ENCODE measurements at places on chromosomes 12 and 14. TPM values are rescaled to one million over a fixed set of nuclear protein-coding genes. Genes with fewer than 3 reads are reported as not detected.
A peak's percentile ranks its signal among the peaks of the same experiment; 100 is the strongest.

GRCh38 chr12:75720812-75721641, 209.6 kb upstream of the KRR1 start:
- peaks cover 59% of the 10 kb centered on the region for H3K4me1 ChIP-seq
- H3K27me3 ChIP-seq, result no peaks in the 10 kb centered on the region
- H3K27ac ChIP-seq, result peak overlapping the region; percentile 73
- H3K4me3 ChIP-seq, result no peak overlapping the region
- no peak for DNase-seq

DNA sequence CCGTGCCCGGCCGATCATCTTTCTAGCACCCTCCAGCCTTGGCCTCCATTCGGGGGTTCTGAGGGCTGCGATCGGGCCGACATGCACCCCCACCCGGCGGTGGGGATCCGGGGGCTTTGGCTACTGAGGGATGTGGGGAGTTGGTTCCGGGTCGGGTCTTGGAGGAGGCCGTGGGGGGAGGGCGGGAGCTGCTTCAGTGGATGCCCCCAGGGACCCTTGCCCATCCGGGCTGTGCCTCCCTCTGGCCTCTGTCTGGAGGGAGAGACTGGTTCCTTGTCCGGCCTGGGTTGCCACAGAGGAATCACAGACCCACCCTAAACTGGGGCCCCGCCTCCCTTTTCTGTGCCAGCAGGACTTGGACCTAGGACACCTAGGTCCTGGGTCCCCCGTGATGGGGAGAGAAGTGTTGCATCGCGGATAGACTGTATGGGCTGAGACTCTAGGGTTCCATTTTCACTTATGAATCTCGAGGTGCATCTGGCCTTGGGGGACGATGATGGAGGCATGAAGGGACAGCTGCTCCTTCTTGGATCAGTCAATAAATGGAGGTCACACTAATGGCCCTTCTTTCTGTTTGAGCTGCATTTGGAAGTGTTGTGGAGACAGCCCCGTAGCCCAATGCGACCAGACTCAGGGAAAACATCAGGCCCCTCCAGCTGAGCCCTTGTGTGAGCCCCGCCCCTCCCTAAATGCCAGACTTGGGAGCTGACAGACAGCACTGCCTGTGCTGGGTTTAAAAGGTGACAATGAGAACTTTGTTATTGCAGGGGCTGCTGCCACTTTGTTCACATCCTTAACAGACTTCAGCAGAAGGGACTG, 577 bp downstream of the DTX3 start:
- H3K4me3 ChIP-seq, result peak overlapping the region; percentile 70
- peak overlapping the region; percentile 96 for H3K27ac ChIP-seq
- H3K27me3 ChIP-seq, result no peaks in the 10 kb centered on the region

DNA sequence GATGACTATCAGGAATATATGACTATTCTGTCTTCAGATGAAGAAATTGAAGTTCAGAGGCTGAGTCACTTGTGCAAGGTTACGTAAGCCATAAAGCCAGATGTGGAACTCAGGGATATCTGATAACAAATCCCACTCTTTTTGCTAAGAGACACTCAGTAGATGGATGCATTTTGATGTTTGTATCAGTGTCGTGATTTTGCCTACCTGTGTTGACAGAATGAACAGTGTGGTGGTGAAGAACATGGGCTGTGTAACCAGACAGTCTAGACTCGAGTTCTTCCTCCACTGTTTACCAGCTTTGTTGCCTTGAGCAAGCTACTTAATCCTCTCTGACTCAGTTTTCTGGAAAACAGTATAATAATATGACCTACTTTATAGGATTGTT, 93.9 kb downstream of the DAAM1 start:
- no peaks in the 10 kb centered on the region for H3K36me3 ChIP-seq
- H3K27me3 ChIP-seq, result no peaks in the 10 kb centered on the region
- no peak for DNase-seq
- no peak overlapping the region for H3K4me3 ChIP-seq
- H3K27ac ChIP-seq, result peak overlapping the region; percentile 28
- H3K4me1 ChIP-seq, result peaks cover 50% of the 10 kb centered on the region

DNA sequence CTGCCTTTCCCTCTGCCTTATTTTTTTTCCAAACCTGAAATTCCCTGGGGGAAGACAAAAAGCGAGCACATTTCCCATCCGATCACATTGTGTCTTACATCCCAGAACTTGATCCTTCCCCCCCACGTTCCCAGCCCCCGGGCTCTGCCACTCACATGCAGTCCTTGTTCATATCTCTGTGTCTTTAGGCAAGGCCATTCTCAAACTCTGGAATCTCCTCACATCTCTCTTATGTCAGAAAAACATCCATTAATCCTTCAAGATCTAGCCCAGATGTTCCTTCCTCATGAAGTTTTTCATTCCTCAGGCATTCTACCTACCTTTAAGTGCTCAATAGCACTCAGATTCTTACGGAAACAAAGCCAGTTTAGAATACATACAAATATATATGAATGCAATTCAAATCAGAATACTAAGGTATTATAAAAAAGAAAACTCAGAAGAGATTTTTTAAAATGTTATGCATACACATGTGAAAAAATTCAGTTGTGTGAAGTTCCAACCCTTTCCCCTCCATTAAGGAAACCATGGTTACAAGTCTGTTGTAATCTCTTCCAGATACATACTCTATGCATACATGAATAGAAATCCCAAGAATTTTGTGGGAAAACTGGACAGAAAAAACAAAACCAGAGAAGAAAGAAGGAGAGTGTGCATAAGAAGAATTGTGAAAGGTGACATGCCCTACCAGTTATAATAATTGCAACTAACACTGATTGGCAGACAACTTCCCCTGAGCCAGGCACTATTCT, 120.3 kb downstream of the SLC38A1 start:
- H3K4me1 ChIP-seq, result peaks cover 20% of the 10 kb centered on the region
- no peaks in the 10 kb centered on the region for H3K27me3 ChIP-seq
- H3K36me3 ChIP-seq, result no peaks in the 10 kb centered on the region
- H3K27ac ChIP-seq, result no peak overlapping the region

GRCh38 chr12:12803186-12803585, 10.0 kb upstream of the DDX47 start:
- H3K4me3 ChIP-seq, result no peak overlapping the region
- DNase-seq, result no peak
- no peaks in the 10 kb centered on the region for H3K36me3 ChIP-seq
- H3K27ac ChIP-seq, result peak overlapping the region; percentile 20

DNA sequence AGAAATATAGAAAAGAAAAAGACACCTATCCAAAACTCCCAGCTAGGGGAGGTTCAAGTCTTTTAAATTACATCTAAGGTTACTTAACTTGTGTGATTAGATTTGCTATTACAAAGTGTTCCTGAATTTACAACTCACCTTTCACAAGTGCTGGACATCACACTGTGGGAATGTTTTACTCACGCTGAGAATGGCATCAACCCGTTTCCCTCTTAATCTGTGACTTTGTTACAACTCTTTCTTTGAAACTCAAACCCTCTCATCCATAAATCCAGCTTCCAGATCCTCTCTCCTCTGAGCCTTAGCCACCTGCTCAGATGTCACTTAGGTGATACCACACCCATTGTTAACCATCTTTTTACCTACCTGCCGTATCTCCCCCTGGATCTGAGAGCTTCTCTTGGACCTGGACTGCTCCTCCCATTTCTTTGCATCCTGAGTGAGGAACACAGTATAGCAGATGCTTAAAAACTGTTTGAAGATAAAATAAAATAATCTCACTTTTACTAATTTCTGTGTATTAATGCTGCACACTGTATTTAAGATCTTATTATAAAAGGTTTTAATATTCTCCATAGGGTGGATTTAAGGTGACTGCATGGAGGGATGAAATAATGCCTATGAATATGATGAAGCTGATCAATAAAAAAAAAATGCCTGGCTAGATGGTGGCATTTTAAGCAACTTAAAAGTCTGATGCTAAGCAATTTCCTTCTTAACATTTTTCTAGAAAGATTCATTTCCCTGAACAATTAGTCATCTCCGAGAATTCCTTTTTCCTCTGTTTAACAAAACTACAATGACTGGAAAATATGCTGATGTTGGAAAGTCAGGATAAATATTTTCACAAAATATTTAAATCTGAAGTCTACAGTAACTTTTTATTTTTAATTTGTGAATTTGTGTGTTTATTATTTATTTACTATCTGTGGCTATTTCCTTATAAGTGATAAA, 39.1 kb upstream of the NAP1L1 start:
- H3K4me3 ChIP-seq, result no peak overlapping the region
- no peaks in the 10 kb centered on the region for H3K27me3 ChIP-seq
- no peaks in the 10 kb centered on the region for H3K4me1 ChIP-seq
- H3K36me3 ChIP-seq, result no peaks in the 10 kb centered on the region
- DNase-seq, result peak; percentile 72

GRCh38 chr12:80175307-80175930, 76.1 kb downstream of the OTOGL start:
- H3K27me3 ChIP-seq, result no peaks in the 10 kb centered on the region
- H3K27ac ChIP-seq, result no peak overlapping the region
- no peaks in the 10 kb centered on the region for H3K4me1 ChIP-seq

GRCh38 chr12:131009595-131010395, 56.1 kb downstream of the ADGRD1 start:
- H3K27me3 ChIP-seq, result no peaks in the 10 kb centered on the region
- H3K4me3 ChIP-seq, result no peak overlapping the region
- peaks cover 40% of the 10 kb centered on the region for H3K36me3 ChIP-seq
- no peak overlapping the region for H3K27ac ChIP-seq

DNA sequence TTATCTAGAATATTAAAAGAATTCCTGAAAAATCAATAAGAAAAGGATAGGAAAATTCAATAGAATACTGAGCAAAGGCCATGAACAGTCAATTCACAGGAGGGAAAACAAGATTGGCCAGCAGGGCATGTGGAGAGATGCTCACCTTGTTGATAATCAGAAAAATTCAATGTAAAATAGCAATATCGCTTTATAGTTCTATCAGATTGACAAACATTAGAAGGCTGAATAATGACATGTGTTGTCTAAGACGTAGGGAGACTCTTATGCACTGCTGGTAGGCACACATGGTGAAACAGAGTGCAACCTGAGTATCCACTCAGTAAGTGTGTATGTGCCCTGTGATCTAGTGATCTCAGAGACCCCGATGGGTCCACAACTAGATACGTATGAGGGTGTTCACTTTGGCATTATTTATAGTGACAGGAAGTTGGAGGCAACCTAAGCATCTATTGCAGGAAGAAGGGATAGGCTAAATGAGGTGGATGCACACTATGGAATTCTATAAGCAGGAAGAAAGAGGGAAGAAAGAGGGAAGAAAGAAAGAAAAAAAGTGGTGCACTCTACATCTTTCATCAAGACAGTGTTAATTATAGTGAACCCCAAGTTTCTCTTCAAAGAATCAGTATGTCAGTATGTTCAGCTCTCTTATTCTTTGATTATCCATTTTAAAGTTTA, 3.8 kb upstream of the ANKRD33 start:
- no peak overlapping the region for H3K4me3 ChIP-seq
- no peak overlapping the region for H3K27ac ChIP-seq
- no peak for DNase-seq
- H3K4me1 ChIP-seq, result peaks cover 19% of the 10 kb centered on the region
- peaks cover 25% of the 10 kb centered on the region for H3K27me3 ChIP-seq
- no peaks in the 10 kb centered on the region for H3K36me3 ChIP-seq

Gene SLC38A4
- not detected for total RNA-seq

Gene TAS2R20
- 1.5 TPM for total RNA-seq

Gene TMEM179
- total RNA-seq, result 1.4 TPM

Gene DRAM1
- total RNA-seq, result 23.7 TPM

Gene BCAT1
- total RNA-seq, result 11.9 TPM

Gene CCDC38
- 0.17 TPM for total RNA-seq

Gene ITGA7
- total RNA-seq, result 245 TPM
